ENCODE measurements at places on chromosomes 5 and 9. TPM values are rescaled to one million over a fixed set of nuclear protein-coding genes. Genes with fewer than 3 reads are reported as not detected.

SPINK9 gene
- not detected for total RNA-seq

SLC6A7 gene
- total RNA-seq, result not detected

NRARP gene
- 0.12 TPM for total RNA-seq

IFNA13 gene
- not detected for total RNA-seq

KCNMB1 gene
- not detected for total RNA-seq

TMEM252 gene
- total RNA-seq, result not detected

PFN3 gene
- not detected for total RNA-seq

KLF4 gene
- total RNA-seq, result 5.0 TPM

SLC28A3 gene
- not detected for total RNA-seq

PPP2R2B gene
- total RNA-seq, result not detected

SLC6A19 gene
- not detected for total RNA-seq

GRCh38 chr9:84949971-84950370, 280.4 kb downstream of the NTRK2 start:
- no peak for DNase-seq

DNA sequence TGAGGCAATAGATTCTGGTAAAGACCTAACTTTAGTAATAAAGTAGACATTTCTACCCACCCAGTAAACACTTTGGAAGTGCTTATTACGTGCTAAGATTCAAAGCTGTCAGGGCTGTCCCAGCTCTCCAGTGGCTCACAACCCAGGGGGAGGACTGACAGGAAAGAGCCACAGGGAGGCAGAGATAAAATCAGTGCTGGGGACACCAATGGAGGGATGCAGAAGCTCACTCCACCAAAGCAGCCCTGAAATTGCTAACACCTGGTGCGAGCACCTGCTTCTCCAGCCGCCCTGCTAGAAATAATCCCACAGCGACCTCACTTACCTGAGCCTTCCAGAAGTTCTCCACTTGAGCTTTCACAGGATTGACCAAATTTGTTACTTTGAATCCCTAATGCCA, 501.0 kb downstream of the BNC2 start:
- DNase-seq, result no peak

DNA sequence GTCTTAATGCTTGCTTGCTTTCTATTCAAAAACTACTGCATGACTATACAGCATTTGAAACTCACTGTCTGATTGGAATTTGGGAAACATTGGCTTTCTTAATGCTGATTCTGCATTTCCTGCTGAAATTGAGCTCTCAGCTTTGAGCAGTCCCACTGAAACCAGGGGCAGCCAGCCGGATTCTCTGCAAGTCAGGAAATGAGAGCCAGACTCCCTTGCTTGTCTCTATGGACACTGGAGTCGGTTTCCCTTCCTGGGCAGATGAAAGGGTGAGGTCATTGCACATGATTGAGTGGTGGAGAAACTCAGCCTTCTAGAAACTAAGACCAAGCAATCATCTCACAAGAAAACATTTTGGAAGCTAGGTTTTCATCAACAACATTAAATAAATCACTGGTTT, 119.7 kb upstream of the SPATA31C2 start:
- peak; percentile 24 for DNase-seq

DNA sequence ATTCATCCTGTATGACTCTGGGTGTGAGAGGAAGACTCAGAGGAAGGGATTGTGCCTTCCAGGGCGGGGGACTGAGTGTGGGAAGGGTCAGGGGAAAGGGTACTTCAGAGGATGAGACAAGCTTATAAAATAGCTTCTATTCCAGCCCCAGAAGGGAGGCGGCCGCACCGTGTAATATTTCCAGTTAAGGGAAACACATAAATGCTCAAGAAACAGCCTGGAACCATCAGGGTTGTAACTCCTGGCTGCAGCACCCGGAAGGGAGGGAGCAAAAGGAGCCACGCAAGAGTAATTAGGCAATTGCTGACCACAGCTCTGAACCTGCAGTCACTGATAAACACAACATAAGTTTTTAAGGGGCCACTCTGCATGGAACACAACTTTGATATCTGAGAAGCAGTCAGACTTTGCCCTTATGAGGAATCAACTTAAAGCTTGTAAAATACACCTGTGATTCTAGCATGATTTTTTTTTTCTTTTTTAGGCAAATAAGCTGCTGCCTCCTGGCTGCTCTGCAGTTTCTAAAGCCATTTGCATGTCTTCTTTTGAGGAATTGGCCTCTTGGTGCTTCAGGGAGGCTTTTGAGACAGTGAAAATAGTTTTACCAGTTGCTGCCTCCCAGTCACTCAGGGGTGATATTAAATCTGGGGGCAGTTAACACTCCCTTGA, 382.7 kb downstream of the ENC1 start:
- peak; percentile 56 for DNase-seq

DNA sequence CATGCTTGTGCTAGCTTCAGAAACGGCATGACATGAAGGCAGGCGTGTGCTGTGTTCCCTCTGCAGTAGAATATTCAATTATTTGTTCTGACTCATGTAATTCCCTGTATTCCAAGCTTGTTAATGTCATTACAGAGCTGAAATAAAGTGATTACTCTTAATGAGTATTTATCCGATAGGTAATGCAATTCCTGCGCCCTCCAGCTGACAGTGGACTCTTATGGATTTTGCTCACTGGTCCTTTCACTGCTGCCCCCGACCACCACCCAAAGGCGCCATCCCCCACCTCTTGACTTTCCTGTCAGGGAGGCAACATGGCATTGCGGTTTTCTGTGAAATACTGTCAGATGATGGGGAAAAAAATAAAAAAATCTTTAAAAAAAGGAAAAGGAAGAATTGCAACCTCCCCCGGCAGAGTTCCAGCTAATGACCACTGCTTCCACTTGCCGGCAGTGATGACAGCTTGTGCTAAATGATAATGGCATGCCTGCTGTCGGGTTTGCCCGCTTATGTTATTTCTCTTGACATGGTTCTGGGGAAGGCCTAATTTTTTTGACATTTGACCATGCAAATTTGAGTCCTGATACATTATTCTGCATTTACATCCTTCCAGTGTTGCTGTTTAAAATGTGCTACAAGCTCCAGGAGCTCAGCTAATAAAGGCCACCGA, 335.3 kb upstream of the ADAMTS16 start:
- DNase-seq, result no peak

- no peak for DNase-seq
These were observed 186.6 kb upstream of the PANK3 start for GRCh38 chr5:168765551-168766425.

- DNase-seq, result no peak
These were observed 19.2 kb downstream of the RNF180 start for GRCh38 chr5:64184832-64185231.

DNA sequence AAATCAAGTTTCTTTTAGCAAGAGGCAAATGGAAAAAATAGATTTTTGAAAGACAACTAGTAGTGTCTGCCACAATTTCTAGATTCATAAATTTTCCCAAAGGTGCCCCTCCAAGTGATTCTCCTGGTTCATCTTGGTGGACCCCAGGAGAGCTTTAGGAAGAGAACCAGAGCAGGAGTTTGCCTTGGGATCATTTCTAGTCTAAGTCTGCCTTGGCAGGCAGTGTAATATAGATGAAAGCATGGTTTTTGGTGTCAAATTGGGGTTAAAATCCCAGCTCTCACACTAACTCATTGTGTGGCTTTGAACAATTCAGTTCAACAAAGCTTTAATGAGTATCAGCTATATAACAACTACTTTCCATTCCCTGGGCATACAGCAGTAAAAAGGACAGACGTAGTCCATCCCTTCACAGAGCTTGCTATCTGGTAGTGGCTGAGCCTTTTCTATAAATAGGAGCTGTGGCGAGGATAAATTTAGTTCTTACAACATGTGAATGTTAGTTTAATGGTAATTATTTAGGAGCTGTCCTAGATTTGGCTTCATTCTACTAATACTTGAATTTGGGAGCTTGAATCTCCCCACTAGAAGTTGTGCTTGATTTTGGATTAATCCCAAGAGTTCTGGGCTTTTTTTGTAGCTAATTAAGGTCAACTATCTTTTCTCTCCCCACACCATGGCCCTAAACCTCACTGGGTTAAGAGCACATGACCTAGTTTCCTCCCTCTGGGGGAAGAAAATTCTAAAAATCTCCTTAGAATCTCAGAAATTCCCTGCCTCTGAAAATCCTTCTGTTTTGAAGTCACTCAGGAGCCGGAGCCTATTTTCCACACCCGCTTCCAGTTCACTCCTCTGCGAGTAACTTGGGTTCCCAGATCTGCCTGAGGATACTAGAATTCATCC, 197.8 kb downstream of the PCSK1 start:
- no peak for DNase-seq

DNA sequence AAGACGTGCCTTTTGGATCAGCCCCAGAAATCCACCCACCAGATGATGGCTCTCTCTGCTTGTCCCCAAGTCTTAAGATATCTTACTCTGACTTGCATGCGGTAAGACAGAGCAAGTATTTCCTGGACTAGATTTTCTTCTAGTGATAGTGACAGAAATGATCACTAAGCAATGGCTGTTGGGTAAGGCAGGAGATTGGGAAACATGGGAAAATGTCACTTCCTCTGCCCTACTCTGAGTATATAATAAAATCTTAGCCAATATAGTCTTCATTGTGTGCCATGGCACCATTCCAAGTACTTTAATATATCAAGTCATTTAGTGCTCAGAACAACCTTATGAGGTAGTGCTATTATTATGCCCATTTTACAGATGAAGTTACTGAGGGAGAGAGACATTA, 31.0 kb upstream of the GNA14 start:
- no peak for DNase-seq

- no peak for DNase-seq
These were observed 214.8 kb downstream of the ISL1 start for GRCh38 chr5:51598026-51598425.

DNA sequence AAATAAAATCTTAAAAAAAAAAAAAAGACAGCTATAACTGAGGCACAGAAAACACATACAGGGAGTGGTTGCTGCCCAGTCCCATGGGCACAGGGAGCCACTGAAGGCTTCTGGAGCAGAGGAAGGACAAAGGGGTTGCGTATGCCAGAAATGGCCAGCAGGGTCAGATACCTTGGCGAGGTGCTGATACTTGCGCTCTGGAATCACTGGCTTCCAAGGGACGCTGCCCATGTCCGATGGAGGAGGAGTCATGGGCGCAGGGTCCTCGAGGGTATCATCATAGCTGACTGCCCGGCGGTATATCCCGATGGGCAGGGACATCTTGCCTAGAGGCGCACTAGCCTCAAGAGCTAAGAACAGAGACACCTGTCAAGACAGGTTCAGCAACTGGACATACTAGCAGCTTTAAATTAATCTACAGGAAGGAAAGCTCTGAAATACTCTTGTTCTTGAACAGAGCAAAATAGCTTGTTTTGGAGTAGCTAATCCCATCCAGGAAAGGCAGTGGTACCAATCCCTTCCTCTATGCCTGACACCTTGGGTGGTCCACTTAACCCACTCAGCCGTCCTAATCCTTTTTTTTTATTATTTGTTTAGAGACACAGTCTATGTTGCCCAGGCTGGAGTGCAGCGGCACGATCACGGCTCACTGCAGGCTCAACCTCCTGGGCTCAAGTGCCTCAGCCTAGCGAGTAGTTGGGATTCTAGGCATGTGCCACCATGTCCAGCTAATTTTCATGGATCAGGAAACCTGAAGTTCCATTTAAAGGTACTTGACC, 6.0 kb downstream of the KIAA1191 start:
- DNase-seq, result no peak

All from RPMI7951 (cell line).